ENCODE measurements at places on chromosomes 1 and 21.

DNA sequence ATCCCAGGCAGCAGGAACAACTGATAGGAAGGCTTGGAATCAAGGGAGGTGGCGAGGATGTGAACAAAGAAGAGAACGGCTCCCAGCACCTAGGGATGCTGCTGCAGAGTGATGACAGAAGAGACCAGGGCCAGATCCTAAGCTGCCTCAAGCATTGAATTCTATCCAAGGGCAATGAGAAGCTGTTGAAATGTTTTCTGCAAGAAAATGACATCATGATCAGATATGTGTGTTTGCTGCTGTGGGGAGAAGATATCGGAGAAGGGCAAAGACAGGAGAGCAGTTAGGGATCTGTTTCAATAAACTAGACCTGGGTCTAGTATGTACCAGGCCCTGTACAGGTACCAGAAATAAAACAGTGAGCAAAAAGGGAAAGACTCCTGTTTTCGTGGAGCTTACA, 194.7 kb upstream of the RAB4A start:
- DNase-seq = no peak

GRCh38 chr1:227934476-227935313, 13.0 kb downstream of the WNT9A start:
- peak; percentile 42 for DNase-seq

GRCh38 chr1:247407180-247407616, 8.8 kb upstream of the NLRP3 start:
- DNase-seq = peak; percentile 86

- no peak for DNase-seq
These were observed 31.8 kb downstream of the ABCG1 start for GRCh38 chr21:42250422-42251403.

GRCh38 chr1:98405581-98406074, 255.9 kb upstream of the SNX7 start:
- DNase-seq = no peak

DNA sequence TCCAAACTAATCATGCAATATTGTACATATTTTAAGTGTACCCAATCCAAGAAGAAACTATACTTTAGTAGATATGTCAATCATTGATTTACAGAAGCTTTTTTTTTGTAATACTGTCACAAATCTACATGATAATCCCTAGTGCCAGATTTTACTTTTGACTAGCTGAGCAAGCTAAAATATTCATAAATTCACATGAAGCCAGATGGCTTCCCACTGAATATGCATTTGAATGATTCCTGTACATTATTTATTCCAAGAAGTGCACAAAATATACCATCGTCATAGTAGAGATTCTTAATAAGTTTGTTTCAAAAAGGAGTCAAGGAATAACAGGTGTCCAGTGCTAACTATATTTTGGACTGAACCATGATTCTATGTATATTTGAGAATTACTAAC, 17.2 kb downstream of the FPGT start:
- no peak for DNase-seq

DNA sequence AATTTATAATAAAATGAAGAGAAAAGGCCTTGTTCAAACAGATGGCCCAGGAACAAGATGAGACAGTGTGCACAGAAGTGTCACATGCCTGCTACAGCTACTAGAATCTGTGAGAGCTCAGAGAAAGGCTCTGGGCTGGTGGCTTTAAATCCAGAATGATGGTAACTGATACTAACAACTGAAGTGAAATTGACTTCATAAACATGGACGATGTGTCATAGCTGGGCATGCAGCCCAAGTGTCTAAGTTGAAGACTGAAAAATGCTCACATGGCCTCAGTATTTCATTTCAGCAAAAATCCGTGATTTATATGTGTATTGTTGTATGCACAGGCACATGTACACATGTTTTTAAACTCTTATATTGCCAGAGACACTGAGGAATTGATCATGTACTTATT, 208.3 kb upstream of the RUNX1 start:
- no peak for DNase-seq

DNA sequence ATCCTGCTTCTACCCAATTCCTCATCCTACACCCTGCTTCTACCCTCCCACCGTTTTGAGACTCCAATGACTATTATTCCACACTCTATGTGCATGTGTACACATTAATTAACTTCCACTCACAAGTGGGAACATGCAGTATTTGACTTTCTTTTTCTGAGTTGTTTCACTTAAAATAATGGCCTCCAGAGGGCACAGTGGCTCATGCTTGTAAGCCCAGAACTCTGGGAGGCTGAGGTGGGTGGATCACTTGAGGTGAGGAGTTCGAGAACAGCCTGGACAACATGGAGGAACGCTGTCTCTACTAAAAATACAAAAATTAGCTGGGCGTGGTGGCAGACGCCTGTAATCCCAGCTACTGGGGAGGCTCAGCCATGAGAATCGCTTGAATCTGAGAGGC, 464.8 kb downstream of the PTBP2 start:
- DNase-seq = no peak

- no peak for DNase-seq
These were observed 413 bp downstream of the UBL4B start for GRCh38 chr1:110112656-110113055.

DNA sequence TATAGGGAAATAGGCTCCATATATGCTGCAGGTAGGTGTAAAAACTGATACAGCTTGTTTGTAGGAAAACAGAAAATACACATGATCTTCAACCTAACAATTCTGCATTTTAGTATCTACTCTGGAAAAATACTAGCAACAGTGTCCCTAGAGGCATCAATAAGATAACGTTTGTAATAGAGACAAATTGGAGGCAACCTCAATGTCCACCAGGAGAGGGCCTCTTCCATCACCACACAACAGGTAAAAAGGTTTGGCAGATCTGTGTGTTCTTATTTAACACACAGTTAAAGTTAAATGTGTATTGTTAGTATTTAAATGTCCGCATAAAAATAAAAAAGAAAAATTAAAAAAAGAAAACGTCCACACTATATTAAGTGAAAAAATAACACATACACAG, 5.4 kb downstream of the EIF2D start:
- DNase-seq = no peak

GRCh38 chr1:183892351-183892793, 87.5 kb downstream of the RGL1 start:
- DNase-seq = peak; percentile 58

DNA sequence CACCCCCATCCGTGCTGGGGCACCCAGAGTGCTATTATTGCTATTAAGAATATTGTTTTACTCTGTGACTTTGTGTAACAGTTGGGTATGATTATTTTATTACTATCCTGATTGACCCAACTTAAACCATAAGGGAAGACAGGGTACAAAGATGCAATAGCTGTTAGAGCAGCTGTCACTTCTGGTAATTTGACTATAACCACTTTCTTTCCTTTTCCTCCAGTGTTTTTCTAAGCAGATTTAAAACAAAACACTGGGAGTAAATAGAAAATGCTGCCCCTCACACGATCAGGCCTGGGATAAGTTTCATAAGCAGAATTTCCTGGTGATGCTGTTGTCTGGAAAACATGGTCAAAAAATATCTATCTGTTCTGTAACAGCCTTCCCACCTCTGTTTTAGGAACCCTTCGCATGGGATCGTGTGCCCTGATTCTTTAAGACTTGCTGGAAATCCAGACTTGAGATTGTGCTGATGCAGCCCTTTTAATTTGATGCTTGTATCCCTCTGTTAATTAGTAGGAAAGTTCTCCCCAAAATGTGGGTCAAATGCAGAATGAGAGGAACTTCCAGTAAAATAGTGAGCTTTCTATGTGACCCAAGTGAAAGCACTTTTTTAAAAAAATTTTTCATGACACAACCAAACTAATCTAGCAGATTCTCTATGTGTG, 165.3 kb downstream of the FMN2 start:
- no peak for DNase-seq

DNA sequence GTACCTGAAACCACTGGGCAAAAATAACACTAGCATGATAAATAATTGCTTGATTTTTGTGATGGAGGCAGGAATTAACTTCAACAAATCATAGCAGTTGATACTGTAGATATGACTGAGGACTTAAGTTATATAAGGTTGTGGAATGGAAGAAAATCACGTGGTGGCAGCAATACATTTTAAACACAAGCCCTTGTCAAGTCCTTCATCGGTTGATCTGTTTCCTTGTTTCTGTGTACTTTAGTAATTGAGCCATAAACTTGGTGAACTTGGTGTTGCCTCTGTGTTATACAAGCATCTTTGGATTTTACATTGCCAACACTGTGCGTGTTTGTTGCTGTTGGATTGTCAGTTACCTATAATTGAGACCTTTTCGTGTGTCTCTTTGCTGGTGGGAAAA, 114.4 kb downstream of the CAMTA1 start:
- no peak for DNase-seq

DNA sequence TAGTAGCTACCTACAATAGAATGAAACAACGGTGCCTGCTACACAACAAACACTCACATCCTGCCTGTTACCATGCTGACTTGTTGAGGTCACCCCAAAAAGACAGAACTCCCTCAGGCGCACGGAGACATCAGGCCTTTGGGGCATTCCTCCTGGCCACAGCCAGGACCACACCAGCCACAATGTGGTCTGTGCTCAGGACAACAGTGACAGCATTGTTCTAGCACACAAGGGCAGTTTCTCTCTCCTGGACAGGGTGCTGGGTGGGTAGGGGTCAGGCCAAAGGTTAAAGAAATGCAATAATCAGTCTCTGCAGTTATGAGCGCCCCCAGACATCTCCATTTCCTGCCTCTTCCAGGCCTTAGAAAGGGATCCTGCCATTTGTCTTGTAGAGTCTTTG, 39.5 kb downstream of the CTNNBIP1 start:
- no peak for DNase-seq

DNA sequence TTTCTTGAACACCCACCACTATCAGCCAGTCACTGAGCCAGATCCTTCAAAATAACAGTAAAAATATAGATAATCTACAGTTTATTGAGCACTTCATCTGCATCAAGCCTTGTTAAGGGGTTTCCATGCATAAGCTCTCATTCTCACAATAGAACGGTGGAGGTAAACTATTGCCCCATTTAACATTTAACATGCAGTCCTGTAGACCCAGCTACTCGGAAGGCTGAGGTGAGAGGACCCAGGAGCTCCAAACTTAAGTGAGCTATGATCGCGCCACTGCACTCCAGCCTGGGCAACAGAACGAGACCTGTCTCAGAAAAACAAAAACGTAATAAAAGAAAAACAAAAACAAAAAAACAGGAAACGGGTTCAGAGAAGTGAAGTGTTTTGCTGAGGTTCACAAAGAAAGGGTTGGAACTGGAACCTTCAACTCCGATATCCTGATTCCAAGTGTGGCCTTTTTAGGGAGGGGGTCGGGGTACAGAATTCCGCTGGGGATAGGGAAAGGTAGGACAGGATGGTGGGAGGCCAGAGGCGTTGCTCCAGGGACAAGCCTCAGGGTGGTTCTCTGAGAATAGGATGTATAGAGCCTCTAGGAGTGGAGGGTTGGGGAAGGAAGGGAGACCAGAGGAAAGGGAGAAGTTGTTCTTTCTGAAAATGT, 11.6 kb upstream of the SESN2 start:
- no peak for DNase-seq

- DNase-seq = no peak
These were observed 49.9 kb upstream of the ITPKB start for GRCh38 chr1:226788965-226789364.

DNA sequence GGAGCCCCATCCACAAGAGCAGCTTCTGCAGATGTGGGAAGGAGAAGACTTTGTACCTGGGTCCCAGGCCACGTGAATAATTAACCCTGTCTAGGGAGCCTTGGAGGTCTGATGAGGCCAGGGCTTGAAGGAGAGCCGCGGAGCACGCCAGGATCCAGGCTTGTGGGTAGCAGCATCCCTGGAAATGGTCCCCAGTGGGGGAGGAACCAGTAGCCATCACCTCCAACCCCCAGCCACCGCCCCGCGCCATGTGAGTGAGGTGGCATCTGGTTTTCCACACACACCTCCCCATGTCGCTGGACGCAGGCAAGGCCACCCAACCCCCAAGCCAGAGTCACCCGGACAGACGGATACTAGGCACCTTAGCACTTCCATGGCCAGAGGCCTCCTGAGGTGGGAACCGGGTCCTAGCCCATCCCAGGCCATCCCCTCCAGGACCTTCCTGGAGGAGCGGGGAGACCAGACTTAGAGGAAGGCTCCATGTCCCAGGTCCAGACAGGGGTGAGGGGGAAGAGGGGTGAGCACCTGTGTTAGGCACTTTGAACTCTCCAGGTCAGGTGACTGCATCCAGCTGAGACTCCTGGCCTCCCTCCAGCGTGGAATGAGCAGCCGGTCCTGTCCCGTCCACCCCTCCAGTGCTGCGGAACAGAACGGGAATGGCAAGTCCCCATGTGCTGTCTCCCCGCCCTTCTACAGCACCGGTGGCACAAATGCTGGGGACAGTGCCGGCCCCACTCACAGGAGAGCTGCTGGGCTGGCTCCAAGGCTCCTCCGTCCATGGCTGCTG, 53.2 kb downstream of the RIPK4 start:
- no peak for DNase-seq

DNA sequence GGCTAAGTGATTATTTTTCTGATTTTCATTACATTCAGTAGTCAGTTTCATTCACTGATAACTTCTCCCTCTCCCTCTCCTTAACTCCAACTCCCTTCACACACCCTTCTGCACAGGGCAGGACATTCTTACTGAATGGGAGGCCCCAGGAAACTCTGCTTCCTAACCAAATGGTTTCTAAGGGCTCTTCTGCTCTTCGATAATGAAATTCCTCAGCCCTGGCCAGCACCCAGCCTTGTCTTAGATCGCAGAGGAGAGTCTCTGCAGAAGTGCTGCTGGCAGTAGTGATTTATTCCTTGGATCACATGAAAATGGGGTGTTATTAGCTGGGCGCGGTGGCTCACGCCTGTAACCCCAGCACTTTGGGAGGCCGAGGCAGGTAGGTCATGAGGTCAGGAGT, 16.4 kb downstream of the PLEKHM2 start:
- no peak for DNase-seq

- no peak for DNase-seq
These were observed 151.8 kb downstream of the TENT5C start for GRCh38 chr1:117757668-117758067.

DNA sequence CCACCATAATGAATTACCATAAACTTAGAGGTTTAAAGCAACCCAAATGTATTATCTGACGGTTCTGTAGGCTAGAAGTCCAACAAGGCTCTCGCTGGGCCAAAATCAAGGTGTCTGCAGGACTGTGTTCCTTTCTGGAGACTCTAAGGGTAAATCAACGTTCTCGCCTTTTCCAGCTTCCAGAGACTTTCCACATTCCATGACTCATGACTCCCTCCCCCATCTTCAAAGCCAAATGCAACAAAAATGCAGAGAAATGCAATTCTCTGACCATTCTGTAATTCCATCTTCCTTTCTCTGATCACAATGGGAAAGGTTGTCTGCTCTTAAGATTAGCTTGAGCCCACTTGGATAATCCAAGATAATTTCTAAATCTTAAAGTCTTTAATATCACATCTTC, 287.1 kb downstream of the LTN1 start:
- no peak for DNase-seq

DNA sequence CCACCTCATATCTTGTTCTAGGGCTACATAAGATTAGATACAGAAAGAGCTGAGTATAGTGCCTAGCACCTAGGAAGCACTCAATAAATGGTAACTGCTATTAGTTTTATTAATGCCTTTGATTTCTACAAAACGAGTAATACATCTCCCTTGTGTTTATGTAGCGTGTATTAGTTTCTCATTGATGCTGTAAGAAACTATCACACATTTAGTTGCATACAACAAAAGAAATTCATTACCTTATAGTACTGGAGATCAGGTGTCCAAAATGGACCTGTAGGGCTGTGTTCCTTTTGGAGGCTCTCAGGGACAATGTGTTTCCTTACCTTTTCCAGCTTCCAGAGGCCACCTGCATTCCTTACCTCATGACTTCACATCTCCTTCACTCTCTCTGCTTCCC, 961 bp upstream of the ERO1B start:
- no peak for DNase-seq

- DNase-seq = peak; percentile 79
These were observed 53.7 kb upstream of the ZNF326 start for GRCh38 chr1:89941110-89941766.
